Activated CD4-positive, alpha-beta T cell treated with anti-CD3 and anti-CD28 coated beads, Interleukin-2, Interleukin-6, amounts not matched to agents 100 ng/mL and 50 ng/mL, durations not matched to agents 16 hours and 8 hours (primary cell): ENCODE measurements at places on chromosomes 13 and 19.

DNA sequence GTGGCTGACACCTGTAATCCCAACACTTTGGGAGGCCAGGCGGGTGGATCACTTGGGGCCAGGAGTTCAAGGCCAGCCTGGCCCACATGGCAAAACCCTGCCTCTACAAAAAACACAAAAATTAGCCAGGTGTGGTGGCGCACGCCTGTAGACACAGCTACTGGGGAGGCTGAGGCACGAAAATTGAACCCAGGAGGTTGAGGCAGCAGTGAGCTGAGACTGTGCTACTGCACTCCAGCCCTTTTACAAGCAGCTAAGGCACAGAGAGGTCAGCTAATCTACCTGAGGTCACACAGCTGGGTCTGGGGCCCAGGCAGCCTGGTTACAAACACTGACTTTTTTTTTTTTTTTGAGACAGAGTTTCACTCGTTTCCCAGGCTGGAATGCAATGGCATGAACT lies 27.2 kb downstream of the MED26 start:
- DNase-seq = no peak

- DNase-seq = no peak
Observed at GRCh38 chr13:42038661-42039456, 9.6 kb upstream of the DGKH start.

DNA sequence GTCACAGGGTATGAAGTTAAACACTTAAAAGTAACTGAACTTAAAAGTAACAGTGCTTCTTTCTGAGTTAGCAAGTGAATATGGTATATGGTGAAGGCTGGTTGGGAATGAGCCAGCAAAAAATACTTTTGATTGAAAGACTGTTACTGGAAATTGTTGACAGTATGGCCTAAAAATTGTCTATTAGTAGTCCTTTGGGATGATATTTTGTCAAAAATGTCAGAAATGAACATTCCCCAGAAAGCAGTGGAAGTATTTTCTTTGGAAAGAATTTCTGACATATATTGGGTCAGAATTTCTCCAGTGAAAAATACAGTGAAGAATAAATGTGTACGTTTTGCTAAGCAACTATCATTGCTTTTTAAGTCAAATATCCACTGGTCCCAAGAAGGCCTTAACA lies 860.5 kb downstream of the PCDH9 start:
- DNase-seq = no peak

DNA sequence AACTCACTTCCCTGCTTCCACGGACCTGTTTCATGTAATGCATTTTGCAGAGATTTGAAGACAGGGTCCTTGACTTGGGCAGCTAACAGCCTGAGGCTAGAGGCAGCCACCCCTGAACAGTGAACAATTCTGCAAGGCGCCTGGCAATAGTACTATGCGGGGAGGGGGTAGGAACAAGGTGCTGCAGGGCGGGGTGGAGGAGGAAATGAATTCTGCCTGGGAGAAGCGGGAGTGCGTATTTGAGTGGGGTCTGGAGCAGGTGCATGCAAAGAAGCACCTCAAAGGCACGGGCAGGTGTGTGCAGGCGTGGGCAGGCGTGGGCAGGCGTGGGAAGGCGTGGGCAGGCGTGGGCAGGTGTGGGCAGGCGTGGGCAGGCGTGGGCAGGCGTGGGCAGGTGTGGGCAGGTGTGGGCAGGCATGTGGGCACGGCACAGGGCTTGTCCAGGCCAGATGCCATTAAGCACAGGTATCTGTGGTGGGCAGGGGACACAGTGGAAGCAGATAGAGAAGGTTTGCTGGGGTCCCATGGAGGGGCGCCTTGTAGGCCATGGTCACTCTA lies 130.4 kb upstream of the GJB6 start:
- DNase-seq = no peak

DNA sequence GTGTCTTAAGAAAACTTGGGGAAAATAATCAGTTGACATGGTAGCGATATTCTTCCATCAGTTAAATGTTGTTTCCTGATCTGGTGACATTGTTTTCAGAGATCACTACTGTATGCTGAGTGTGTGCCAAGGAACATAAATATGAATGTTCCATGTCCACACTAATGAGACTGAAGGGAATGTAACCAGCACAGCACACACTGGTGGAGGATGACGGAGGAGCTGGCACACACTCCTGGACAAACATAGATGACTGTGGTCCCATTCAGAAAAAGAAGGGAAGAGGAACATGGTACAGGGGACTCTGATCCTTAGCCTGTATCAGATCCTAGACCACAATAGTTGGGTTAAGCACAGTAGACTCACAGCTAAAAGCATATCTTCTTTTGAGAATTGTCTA lies 574.8 kb downstream of the MYO16 start:
- DNase-seq = no peak

- no peak for DNase-seq
Observed at GRCh38 chr13:34462843-34463242, 479.2 kb upstream of the NBEA start.

DNA sequence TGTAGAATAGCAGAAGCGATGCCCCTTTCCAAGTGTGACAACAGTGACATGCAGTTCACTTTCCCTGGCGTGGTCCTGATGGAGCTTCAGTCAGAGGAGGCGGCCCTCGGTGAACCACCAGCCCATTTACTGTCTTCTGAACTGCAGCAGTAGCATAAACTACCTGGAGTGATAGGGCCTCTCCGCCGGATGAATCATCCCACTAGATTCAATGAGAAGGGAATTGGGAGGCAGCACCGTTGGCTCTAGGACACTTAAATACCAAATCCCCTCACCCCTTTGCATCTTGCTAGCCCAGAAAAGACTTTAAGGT lies 112.8 kb upstream of the GPR12 start:
- DNase-seq = no peak

DNA sequence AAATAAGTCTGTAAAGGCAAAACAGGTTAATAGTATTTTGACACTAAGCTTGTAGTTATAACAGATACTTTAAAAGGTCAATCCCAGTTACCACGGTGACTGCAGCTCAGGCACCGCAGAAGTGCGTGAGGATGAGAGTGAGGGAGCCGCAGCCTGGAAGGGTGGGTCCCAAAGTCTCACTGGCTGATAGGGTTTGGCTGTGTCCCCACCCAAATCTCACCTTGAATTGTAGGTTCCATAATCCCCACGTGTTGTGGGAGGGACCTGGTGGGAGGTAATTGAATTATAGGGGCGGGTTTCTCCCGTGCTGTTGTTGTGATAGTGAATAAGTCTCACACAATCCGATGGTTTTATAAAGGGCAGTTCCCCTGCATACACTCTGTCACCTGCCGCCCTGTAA lies 40.0 kb upstream of the GAS6 start:
- DNase-seq = no peak

DNA sequence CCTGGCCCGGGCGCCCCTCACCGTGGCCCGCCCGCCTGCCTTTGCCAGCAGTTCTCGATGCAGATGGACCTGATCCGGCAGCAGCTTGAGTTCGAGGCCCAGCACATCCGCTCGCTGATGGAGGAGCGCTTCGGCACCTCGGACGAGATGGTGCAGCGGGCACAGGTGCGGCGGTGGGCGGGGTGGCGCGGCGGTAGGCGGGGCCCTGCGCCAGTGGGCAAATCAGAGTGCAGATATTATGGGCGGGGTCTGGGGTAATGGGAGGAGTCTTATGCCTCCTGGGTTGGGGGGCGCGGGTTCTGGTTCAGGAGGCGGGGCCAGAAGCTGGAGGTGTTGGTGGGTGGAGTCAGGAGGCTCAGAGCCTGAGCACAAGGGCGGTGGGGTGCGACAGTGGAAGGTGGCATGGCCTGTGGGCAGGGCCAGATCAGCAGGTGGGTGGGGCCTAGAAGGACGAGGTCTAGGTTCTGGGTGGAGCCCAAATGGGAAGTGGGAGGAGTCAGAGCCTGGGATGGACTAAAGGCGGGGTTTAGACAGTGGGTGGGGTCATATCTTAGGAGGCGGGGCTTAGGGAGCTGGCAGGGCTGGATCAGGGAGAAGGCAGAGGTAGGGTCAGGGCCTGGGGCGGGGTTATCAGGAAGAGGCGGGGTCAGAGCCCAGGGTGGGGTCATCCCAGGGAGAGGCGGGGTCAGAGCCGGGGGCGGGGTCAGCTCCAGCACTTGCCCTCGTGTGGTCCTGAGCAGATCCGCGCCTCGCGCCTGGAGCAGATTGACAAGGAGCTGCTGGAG lies 5.6 kb downstream of the APC2 start:
- peak; percentile 77 for DNase-seq

DNA sequence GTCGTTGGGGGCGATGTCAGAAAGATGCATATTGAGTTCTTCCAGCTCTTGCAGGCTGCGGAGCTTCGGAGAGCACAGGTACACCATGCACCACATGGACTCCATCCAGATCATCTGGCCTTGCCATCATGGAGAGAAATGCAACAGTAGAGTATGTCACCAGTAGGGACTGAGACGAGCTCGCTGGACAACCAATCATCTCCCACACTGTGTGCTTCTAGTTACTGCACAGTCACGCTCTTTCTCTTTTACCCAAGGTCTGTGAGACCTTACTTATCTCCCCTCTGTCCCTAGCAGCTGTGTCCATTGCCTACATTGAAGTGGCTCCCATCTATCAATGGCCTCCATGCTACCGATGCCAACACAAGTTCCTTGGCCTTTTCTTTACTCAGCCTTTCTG lies 90.5 kb downstream of the C13orf42 start:
- no peak for DNase-seq
